Stimulated activated CD4-positive, alpha-beta T cell treated with anti-CD3 and anti-CD28 coated beads, TNF-alpha, amount 100 ng/mL, for 4 hours (primary cell): ENCODE measurements at places on chromosomes 6 and 20.

- no peak for DNase-seq
Measured at GRCh38 chr20:44234566-44235317, 12.4 kb upstream of the GDAP1L1 start.

GRCh38 chr6:150377211-150377781 is 8.5 kb downstream of the IYD start:
- DNase-seq, result no peak

GRCh38 chr6:147677647-147678046 is 169.2 kb downstream of the SAMD5 start:
- no peak for DNase-seq

GRCh38 chr6:116866281-116866871 is 10.7 kb upstream of the RFX6 start:
- no peak for DNase-seq

DNA sequence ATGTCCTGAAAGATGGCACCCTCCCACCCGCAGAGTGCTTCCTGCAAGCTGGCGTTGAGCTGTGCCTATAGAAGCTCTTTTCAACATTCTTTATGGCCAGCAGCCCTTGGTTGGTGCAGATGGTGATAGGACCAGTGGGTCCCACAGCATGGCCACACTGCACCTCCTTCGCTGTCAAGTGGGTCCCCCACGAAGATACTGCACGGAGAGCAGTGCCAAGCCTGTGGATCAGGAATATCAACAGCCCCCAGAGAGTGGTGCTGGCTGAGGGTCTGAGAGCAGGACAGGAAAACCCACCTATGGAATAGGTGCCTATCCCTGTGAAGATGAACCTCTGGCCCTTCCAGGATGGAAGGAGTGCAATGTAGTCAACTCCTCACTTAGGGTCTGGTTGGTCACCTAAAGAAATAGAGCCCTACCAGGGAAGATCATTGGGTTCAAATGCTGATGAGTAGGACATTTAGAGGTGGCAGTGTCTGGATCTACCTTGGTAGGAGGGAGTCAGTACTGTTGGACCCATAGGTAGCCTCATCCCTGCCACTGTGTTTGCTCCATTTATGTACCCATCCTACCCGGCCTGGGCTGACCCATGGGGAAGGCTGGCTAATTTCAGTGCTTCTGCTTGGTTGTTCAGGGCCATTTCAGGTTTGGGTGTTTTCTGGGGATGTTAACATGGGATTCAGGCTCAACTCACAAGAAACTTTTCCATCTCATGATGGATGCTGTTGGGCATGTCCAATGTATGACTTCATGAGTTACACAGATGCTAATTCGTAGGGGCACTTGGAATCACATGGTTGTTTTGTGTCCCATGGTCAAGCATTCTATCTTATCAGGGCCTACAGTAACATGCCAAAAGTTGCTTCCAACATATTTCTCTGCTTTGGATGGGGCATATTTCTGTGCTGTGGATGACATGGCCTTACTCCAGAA is 33.4 kb upstream of the MICB start:
- DNase-seq, result no peak
